ENCODE measurements at places on chromosomes 7 and 10.

DNA sequence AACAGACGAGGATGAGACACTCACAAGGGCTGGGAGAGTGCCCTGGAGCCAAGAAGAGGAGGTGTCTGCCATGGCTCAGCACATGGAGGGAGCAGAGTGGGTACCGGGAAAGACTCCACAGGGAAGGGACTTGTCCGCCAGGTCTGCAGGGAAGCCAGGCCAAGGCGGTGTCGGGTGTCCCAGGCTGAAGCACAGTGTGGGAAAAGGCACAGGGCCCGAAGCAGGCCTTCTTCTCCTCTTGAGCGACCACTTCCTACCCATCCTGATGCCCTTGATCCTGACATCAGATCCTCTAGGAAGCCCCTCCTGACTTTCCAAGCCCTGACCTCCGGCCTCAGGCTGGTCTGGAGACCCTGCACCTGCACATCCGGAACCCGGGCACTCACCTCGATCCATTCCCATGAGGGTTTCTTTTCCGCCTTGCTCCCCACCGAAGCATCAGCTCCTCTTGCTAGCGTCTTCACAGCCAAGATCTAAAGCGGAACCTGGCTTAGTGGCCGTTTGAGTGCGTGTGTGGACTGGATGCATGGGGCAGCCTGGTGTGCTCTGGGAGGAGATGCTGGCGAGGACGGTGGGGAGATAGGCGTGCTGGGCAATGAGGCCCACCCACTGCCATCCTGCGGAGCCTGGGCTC, 8.5 kb downstream of the CALML3 start:
- no peak for DNase-seq

- DNase-seq = peak; percentile 73
Measured at GRCh38 chr7:43108255-43109011, 4.0 kb upstream of the HECW1 start.

DNA sequence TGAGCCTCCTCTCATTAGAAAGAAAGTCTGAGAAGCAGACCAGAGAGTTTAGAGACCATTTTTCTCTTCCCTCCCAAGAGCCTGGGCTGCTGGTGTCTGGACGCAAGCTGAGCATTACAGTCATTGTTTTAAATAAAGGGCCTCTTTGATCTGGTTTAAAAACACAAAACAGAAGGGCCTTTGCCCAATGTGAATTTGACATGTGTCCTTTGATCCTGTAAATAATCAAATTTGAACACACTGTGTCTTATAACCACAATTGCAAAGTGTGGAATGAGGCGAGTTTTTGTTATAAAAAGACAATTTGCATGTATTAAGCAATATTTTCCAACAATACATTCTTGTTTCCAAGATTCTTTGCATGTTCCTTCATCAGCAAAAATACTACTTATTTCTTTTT, 158.5 kb downstream of the C7orf25 start:
- DNase-seq = no peak

- peak; percentile 85 for DNase-seq
Measured at GRCh38 chr10:59006511-59007306, 169.7 kb upstream of the PHYHIPL start.

DNA sequence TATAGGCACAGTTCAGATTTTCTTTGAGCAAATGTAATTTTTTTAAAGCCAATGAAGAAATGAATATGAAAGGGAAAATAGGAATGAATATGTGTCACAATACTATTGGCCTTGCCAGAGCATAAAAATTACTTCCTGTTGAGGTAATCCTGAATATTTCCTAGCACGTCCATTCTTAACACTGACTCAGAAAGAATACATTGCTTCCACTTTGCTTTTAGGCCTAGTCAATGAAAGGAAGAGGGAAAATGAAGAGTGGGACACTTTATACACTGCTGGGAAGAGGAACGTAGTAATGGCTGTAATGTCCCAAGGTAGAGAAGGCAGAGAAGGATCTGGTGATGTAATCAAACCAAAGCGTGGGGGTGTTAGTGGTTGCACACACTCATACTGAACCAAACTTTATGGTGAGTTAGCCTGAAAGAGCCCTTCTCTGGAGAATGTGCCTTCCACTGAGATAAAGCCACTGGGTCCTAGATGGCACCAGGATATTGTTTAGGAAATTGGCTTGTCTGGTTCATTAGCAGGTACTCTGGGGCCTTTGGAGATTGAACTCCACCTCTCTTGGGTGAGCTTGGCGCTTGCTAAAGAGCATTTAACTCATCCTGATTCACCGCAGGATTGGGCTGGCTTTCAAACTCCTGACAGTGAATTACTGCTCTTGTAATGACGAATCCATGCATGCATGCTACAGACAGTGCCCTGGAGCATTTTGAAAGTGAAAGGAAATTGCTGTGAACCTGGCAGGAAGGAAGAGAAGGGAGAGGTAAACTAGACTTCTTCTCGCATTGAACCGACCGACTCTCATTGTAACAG, 254.9 kb downstream of the KIAA1217 start:
- peak; percentile 53 for DNase-seq

DNA sequence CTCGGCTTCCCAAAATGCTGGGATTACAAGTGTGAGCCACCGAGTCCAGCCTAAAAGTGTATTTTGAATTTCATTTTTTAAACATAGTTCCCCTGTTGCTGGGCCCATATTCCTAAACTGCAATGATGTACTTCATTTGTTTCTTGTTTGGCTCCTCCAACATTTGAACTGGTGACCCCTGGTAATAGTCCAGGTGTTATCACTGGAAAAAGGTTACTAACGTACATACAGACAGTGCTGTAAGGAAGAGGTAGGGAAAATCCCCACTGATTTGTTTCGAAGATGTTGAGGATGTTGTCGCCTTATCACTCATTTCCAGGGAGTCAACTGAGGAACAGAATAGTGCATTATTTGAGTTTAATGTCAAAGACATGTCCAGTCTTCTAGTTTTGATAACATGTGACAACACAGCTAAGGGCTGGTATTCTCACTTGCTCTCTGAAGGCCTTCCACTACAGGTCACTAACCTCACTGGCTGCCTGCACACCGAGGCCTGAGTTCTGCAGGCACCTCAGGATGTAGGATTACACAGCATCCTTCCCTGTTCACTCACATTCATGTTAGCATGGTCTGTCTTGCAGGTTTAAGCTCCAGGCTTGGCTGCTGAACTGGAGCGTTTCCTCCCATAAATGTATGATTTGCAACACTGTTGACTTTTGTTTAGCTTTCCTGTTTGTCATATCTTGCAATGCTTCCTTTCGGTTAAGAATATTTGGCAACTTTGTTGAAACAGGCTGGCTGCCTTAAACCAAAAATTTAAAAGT, 362.8 kb downstream of the INHBA start:
- DNase-seq = no peak

DNA sequence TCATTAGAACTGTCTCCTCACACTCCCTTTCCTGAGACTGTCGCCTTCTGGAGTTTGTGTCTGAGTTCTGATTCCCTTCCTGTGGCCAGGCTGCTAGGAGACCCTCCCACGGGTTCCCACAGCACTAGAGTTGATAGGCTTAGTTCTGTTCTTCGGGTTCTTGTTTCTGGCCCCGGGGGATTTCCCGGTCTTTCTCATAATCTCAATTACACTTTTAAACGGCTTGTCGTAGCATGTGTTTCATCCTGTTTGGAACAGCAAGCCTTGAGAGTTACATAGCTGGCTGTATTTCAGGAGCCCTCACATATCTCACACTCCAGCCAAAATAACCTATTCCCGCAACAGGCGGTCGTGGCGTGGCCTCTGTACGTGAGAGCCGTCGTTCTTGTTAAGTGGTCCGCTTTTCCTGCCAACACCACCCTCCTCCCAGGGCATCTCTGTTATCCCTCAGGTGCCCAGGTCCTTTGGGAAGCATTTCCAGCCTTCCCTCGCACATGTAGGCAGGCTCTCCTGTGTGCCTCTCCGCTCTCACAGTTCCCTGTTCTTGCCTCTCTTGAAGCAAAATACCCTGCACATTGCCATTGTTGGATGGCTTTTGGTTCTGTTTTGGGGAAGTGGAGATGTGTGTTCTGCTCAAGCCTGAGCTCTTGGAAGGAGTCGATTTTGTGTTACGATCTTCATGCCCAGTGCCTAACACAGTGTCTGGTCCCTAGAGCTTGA, 46.0 kb downstream of the CDC123 start:
- no peak for DNase-seq

DNA sequence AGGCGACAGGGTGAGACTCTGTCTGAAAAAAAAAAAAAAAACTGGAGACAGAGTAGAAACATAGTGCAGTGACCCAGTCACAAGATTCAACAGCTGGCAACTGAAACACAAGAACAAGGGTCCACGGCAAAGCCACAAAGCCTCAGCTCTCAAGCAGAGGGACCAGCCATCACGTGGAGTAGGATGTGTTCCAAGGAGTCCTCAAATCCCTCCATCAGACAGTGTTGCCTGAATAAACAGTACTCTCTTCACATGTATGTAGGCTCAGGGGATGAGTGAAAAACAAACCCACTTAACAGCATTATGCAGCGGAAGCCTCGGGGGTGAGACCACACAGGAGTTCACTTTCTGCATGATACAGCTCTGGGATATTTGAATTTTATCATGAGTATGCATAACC, 62.0 kb downstream of the SLIT1 start:
- DNase-seq = no peak

- DNase-seq = peak; percentile 67
Measured at GRCh38 chr10:14838582-14839304, 637 bp downstream of the HSPA14 start.

- DNase-seq = peak; percentile 73
Measured at GRCh38 chr7:146366938-146367337, 250.3 kb downstream of the CNTNAP2 start.

Measured in adipocyte (in vitro differentiated cells).